MV-4-11 (cell line): ENCODE measurements at places on chromosomes 5 and 9.

- no peak for DNase-seq
Measured at GRCh38 chr5:178524093-178524882, 65.9 kb downstream of the COL23A1 start.

DNA sequence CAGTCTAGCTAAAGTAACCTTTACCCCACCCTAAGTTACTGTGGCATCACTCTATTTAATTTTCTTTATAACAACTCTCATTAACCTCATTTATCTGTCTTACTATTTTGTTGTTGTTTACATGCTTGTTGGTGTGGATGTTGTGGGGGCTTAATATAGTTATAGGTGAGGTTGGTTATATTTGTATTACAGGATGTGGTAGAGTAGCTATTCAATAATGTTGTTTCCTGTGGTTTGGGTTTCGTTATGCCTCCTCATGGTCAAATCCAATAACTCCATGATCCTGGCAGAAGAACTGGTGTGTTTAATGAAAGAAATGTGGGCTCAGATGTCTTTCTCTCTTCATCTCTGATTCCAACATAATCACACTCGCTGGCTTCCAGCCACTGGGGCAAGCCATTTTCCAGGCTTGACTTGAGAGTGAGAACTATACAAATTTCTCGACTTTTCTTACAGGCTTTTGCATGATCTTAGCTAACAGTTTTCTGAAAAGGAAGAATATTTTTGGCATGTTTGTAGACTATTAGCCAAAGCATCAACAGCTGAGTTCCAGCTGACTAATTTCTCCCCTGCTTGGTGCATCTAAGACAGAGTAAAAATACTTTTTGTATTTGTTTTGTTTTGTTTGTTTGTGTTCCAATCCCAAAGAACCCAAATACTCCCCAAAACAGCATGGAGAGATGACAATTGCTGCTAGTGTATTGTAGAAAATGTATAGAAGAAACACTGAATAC, 303.7 kb upstream of the PAPPA start:
- no peak for DNase-seq

DNA sequence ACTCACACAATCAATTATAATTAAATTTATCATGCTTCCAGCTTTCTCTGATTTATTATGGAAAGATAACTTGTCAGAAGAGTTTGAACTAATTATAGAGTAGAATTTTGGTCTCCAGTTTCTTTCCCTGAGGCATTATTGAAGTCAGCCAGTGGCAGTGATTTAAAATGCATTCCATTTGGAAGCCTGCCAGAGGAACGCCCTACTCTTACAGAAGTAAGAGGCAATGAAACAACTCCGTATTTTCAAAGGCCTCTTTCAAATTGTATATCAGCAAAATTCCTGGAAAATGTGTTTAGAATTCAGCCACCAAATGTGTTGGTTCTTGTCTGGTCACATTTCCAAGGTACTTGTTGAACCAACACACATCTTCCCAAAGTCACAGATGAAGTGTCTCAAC, 640.9 kb downstream of the SEMA5A start:
- DNase-seq = no peak

GRCh38 chr9:130155647-130156046, 16.6 kb upstream of the NCS1 start:
- no peak for DNase-seq

DNA sequence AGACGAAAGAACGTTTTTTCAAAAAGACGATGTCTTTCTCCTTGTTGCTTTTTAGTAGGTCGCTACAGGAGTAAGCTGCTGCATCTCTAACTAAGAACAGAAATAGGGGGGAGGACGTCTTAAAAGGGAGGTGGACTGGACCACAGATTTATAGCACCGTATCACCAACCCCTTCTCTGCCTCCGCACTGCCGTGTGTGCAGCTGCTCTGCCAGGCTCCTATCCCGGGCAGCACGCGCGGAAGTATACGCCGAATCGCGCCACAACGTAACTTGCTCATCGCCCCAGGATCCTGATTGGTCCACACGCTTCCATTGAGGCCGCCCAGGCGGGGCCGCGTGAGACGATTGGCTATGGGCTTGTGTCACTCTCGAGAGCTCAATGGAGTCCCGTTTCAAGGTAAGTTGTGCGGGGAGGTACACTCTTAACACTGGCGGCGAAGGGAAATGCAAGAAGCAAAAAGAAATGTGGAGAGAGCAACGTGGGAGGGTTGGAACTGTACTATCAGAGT, at the start of gene ELAVL2:
ELAVL2 (minus strand) TSS at position 121 of the 510 bp plus-strand sequence. CDS start 64,006 bp downstream, outside the sequence.
- no peak for DNase-seq

- no peak for DNase-seq
Measured at GRCh38 chr5:132679717-132680380, 6.1 kb downstream of the IL4 start.

GRCh38 chr9:346111-346571, 131.5 kb downstream of the DOCK8 start:
- no peak for DNase-seq

DNA sequence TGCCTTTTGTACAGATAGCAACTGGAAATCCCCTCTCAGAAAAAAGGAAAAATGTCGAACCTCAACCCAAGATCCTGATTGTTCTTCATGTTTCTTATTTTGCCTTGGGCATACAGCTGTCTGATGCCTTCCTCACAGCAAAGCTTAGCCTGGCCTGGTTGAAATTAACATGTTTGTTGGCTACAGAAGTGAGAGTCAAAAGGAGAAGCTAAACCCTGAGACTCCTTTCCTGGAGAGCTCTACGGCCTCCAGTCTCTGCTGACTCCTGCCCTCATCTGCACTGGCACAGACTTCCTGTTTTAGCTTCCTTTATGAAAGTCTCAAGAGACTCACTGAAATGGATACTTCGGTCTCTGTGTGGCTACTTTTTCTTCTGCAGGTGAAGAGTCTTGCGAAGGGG, 186.7 kb downstream of the PARP8 start:
- peak; percentile 98 for DNase-seq

DNA sequence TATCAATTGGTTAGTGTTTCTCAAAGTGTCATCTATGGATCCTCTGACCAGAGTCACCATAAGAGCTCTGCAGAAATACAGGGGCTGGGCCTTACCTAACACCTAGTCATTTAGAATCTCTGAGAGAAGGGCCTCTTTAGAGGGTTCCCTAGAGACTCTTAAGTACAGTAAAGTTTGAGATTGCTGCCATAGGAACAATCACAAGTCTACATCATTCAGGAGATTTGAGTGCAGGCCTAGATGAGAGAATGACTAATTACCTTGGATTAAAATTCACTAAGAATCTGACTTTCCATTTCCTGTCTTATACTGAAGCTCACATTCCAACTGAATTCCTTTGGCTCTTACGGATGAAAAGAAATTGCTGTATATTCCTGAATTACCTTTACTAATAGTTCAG, 182.1 kb upstream of the PTGER4 start:
- no peak for DNase-seq

- no peak for DNase-seq
Measured at GRCh38 chr9:100577776-100578448, at the start of gene CAVIN4. CAVIN4 (plus strand) TSS chr9:100578079; CDS start chr9:100578144, 65 bp downstream.

DNA sequence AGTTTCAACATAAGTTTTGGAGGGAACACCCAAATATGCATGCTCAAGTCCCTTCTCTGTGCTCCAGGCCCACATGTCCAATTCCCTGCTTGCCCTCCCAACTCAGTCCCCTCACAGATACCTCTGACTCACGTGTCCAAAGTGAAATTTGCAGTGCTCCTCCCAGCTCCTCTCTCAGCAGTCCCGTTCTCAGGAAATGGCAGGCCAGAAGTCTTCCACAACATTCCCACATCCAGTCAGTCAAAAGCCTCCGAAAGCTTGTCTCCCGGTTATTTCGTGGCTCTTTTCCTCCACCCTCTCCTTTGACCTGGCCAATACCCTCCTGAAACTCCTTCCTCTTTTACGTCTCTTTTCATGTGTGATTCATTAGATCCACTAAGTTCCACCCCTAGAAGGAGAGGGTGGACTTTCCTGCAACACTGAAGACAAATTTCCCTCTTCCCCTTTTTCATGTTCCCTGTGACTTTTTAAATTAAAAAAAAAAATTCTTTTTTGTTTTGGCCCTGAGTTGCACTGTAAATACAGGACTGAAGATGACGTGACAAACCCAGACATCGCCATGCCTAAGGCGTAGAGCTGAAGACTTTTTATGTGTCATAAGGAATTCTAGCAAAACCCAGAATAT, 12.8 kb upstream of the MGAT1 start:
- peak; percentile 88 for DNase-seq

- DNase-seq = no peak
Measured at GRCh38 chr5:44632344-44632743, 176.4 kb upstream of the MRPS30 start.

DNA sequence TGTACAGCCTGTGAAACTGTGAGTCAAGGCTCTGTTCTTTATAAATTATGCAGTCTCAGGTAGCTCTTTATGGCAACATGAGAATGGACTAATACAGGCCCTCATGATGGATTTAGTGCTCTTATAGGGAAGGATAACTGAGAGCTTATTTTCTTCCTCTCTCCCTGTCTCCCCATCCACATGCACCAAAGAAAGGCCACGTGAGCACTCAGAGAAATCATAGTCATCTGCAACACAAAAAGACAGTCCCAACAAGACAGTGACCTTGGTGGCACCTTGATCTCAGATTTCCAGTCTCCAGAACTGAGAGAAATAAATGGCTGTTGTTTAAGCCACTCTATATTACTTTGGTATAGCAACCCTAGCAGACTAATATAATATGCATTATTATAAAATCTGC, 2133.6 kb upstream of the ACO1 start:
- no peak for DNase-seq

DNA sequence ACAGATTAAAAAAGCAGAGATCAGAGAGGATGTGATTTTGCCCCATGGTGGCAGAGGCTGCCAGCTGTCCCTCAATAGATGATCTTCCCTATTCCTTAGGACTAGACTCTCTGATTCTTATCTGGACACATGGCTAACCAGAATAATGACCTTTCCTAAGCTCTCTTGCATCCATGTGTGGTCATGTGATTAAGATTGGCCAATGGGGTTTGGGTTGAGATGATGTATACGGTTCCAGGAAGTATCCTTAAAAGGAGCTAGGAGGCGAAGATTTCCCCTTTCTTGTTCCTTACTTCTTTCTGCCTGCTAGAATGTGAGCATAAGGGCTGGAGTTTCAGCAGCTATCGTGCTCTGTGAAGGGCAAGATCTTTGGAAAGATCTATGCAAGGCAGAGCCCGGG, 39.8 kb downstream of the FOXI1 start:
- DNase-seq = peak; percentile 57

DNA sequence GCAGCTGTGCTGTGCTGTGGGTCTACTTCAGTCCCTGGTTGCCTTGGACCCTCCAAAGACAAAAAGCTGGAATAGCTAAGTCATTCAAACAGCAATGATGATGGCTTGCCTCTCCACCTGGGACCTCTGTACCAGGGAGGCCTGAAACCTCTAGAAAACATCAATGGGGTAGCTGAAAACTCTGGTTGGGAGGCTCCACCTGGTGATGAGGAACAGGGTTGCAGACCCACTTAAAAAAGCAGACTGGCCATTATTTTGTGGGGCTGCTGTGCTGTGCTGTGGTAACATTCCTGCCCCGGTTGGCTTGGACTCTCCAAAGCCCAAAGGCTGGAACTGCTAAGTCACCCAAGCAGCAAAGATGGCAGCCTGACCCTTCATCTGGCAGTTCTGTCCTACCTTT, 839.3 kb upstream of the ARRDC3 start:
- DNase-seq = no peak

DNA sequence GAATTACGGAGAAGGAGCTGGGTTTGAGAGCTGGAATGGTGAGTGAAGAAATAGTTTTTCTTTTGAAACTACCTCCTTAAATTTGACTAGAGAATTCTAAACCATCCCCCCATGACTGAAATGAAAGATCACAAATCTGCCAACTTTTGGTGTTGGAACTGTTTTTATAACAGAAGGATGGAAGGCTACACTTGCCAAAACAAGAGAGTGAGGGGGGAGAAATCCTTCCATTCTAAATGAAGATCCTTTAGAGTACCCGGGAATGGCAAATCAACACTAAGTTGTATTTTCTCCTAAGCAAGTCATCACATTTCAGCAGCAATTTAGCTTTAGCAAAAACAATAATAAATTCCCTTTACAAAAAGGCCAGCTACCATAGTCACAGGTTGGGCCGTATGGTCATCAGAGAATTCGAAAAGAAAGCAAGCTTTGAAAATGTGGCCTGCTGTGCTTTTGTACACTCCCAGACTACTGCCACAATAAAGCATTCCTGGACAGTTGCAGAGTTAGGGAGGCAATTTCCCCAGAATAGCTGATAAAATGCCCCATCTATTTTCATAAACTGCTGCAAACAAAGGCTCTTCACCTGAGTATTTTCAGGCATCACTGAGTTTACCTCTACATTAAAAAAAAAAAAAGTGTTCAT, 25.0 kb upstream of the FREM1 start:
- DNase-seq = no peak

DNA sequence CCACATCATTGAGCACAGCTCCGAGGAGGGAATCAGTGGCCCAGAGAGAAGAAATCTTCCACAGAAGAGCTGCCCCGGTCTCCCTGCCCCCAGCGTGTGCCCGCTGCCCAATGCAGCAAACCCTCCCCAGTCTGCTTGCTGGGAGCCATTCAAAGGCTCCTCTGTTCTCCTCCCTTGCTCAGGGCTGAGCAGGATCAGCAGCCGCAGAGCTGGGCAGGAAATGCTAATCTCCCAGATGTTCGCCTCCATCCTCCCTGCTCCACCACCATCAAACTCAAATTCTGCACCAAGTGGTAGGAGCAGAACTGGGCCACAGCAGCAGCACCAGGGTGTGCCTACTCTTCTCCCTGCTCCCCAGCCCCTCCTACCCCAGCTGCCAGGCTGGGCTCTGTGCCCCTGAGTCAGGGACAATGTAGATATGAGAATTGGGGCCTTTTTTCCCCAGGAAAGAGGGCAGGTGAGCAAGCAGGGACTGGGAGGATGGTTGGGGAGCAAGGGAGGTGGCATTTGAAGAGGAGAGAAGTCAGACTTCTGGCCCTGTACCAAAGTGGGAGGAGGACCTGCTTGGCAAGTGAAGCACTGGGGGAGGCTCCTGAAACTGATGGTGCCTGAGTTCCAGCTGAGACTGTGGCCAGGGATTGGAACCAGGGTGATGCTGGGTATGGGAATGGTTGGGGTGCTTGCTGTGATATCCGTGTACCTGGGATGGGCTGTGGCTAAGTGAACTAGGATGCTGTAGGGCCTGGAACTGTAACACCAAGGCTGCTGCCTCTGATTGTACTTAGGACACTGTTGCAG, 1.9 kb upstream of the PCDH1 start:
- peak; percentile 15 for DNase-seq

GRCh38 chr9:117178596-117179375, 236.1 kb downstream of the ASTN2 start:
- DNase-seq = no peak
